Uterus (tissue), 4 donors: ENCODE measurements at places on chromosomes 7 and 10. TPM values are rescaled to one million over a fixed set of nuclear protein-coding genes. Genes with fewer than 3 reads are reported as not detected.

DNA sequence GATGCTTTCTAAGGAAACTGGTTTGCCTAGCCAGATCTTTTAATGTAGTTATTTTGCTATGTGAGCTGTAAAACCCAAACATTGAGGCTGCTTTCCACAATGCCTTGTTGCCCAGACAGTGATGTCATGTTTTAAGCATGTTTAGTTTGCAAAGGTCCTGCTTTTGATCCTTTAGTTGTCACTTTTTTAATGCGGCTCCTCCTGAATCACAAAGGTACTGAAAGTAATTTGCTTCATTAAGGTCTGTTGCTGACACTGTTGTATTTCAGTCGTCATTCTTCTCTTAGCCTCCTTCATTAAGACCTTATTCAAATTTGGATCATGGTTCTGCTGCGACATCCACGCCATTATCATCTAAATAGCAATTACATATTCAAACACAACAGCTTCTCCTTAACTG, 10.6 kb downstream of the RPA3 start:
- DNase-seq, result no peak

The TAS2R5 gene
- total RNA-seq, result 5.9 TPM

DNA sequence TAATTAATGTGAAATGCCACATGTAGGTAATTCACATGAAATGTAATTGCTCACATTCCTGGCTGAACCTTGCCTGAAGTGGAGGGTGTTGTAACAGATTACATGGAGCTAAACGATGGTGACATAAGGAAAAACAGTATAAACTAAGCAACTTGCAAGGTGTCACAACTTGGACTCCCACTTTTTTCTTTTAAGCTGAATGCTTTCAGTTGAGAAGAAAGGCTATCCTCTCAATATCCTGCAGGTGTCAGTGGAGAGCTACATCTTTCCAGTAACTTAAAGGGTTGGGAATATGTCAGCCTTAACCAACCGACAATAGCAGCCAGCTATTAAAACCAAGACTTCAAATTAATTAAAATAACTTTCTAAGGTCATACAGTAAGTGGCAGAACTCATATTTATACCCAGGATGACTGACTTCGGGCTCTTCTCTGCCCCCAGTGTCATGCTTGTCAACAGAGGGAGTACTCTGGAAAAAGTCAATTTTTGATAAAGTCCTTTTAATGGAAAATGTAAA, 33.7 kb downstream of the NRBF2 start:
- peak; percentile 46 for DNase-seq

The NKX6-2 gene
- total RNA-seq, result not detected

GRCh38 chr7:130281260-130281659, 11.7 kb upstream of the CPA4 start:
- DNase-seq, result no peak

DNA sequence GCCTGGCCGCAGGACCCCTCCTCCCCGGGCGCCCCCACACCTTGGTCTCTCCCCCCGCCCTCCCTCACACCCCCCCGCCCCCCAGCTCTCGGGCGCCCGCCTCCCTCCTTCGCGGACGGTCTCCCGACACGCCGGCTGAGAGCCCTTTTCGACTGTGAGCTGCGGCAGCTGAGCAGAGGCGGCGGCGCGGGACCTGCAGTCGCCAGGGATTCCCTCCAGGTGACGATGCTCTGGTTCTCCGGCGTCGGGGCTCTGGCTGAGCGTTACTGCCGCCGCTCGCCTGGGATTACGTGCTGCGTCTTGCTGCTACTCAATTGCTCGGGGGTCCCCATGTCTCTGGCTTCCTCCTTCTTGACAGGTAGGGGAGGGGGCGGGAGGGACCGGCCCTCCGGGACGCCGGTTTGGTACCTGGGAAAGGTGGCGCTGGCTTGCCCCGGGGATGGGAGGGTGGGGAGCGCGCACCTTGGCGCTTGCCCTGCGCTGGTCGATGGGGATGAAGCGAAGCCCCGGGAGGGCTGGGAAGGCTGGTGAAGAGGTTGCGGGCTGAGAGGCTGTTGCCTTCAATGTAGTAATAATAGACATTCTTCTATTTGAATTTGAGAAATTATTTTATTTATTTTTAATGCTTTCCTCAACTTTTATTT, at the start of gene BMPER:
Gene BMPER (plus strand): TSS at position 151 of the 644 bp plus-strand sequence. CDS start 75 bp downstream, at position 226.
- DNase-seq, result peak; percentile 43

DNA sequence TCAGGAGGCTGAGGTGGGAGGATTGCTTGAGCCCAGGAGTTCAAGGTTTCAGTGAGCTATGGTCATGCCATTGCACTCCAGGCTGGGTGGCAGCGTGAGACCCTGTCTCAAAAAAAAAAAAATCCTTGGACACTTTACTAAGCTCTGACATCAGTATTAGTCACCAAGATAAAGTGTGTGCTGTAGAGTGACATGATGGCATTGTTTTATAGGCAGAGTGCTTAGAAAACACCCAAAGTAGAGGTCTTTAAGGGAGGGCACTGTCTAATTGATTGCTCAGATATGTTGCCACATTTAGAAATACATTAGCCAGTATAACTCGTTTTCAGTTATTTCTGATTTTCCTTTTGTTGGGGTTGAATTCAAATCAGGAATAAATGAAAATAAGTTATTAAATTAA, 235.9 kb downstream of the REEP3 start:
- DNase-seq, result no peak

GRCh38 chr7:90488220-90488619, 18.8 kb downstream of the PTTG1IP2 start:
- DNase-seq, result no peak

DNA sequence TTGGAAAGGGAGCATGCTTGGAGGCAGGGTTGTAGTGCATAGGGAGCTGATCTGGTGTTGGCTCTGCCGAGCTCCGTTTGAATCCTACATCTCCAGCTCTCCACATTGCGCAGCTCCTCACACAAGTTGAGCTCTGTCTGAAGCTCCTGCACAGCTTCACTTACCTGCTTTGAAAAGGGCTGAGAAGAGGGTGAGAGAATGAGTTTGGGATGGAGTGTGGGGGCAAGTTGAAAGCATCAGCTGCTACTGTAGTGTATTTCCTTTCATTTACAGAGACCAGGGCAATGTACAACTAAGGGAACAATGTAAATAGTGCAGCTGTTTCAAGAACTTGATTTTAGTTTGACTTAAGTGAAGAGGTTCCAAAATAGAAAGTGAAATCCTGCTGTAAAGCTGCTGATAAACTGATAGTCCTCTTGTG, 88.5 kb downstream of the VTI1A start:
- DNase-seq, result no peak

- DNase-seq, result no peak
Measured at GRCh38 chr10:96671211-96671890, 49.0 kb downstream of the PIK3AP1 start.

The SEMA3A gene
- total RNA-seq, result 88.9 TPM

DNA sequence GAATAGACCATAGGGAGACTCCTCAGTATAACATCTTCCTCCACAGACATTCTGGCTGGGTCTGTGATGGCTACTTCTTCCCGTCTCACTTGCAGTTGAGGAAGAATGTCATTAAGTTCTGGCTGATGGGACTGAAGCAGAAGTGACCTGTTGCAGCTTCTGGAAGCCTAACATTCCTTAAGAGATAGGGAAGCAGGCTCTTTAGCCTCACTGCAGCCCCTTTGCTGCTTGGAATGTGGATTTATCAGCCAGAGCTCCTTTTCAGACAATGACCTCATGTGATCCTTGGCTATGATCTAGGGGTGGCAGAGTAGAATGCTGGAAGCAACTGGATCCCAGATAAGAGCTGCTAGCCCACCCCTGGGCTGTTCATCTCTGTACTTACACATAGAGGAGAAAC, 142.5 kb downstream of the RNF216 start:
- no peak for DNase-seq

DNA sequence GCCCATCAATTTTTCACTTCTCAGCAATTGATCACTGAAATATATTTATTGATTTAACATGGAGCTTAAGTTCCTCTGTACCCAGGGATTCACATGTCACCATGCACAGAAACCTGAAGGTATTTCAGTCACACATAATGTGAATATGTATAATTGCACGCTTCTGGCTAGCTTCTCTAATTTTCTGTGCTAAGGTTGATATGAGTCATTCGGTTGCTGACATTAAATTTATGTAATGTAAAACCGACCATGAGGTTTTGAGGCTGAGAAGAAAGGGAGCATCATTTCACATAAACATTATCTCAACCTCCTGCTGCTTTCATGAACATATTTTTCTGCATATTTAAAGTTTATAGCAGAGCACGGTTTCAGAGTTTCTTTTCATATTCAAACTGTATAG, 381.0 kb upstream of the TPK1 start:
- no peak for DNase-seq

GRCh38 chr10:48957361-48958151, 17.9 kb upstream of the LRRC18 start:
- DNase-seq, result no peak

DNA sequence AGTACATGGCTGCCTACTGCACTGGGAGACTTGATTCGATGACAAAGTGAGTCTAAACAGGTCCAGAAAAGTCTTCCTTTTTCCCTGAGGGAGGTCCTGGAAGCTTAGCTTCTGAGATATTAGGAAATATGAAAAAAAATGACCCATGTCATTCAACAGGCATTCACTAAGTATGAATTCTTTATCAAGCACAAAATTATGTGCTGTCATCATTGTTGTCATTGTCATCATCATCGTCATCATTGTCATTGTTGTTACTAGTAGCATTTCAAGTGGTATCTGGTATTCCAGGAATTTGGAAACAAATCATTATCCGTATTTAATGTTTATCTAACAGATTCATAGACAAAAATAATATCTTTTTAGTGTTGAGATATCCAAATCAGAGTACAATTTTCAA, 49.7 kb upstream of the HECTD2 start:
- DNase-seq, result no peak

GRCh38 chr10:15516256-15517085, 145.4 kb upstream of the FAM171A1 start:
- DNase-seq, result no peak

DNA sequence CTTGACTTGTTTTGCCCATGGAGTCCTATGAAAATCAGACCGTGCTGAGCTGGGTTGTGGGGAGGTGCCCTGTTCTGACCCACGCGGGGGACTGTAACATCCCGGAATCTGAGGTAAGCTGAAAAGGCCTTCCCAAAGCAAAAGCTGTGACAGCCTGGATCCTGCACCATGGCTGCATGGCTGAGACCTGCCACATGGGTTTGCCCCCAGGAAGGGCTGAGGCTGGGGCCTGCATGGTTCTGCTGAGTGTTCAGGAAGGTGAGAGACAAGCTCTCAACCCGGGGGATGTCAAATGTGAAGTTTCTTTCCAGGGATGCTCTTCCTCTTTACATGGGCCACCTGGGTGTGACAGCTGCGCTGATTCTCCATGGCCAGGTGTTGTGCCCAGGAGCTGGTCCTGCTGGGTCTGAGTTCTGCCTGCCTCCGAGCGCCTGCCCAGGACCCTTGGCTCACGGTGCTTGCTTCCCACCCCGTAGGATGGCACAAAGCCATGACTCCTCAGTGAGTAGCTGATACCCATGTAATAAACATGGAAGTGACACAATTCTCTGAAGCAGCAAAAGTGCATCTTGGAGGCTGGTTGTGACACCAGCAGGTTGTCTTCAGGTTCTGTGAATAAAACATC, 58.3 kb downstream of the VIPR2 start:
- DNase-seq, result no peak

DNA sequence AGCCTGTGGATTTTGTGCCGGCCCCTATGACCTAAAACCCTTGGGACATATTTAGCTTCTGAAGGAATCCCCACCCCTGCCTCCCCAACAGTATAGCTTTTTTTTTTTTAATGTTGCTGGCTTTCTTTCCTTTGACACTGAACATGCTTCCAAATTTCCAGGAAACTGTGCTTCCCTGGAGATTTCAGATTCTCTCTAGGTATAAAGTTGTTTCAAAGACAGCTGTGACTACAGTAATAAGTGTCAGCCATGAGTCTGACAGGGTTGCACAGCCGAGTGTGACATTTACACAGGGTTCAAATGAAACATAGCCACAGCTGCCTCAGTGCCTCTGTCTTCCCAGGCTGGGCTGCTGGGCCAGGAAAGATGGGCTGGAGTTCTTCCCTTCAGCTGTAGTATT, 466.6 kb upstream of the COBL start:
- DNase-seq, result no peak

- DNase-seq, result no peak
Measured at GRCh38 chr7:82506208-82506607, 62.6 kb upstream of the CACNA2D1 start.

DNA sequence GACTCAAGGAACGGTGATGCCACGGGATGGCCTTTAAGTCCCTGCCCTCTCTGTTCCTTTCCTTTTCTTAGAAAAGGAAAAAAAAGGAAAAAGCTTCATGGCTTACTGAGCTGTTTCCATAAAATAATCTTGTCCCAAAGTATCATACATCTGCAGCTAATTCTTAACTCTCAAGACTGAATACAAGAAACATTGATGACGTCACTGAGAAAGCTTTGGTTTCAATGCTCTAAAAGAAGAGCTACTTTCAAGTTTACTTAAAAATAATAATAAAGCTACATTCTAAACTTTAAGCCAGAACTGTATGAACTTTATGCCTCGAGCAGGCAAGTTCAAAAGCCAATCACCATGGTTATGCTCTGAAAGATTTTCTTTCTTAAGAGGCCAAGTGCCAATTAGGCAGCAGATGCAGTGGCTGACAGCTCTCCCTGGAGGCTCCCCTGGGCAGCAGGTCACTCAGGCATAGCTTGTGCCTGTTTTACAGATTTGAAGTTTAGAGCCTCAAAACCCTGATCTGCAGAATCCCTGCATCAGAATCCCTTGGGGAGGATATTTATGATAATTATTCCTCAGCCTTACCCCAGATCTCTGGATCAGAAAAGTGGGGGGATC, 165.0 kb downstream of the CHN2 start:
- DNase-seq, result no peak
